ENCODE measurements at places on chromosomes 12 and 14.

GRCh38 chr12:114434341-114434740, 28.4 kb upstream of the TBX5 start:
- no peak for DNase-seq

GRCh38 chr14:59852350-59852749, 18.2 kb downstream of the RTN1 start:
- no peak for DNase-seq

DNA sequence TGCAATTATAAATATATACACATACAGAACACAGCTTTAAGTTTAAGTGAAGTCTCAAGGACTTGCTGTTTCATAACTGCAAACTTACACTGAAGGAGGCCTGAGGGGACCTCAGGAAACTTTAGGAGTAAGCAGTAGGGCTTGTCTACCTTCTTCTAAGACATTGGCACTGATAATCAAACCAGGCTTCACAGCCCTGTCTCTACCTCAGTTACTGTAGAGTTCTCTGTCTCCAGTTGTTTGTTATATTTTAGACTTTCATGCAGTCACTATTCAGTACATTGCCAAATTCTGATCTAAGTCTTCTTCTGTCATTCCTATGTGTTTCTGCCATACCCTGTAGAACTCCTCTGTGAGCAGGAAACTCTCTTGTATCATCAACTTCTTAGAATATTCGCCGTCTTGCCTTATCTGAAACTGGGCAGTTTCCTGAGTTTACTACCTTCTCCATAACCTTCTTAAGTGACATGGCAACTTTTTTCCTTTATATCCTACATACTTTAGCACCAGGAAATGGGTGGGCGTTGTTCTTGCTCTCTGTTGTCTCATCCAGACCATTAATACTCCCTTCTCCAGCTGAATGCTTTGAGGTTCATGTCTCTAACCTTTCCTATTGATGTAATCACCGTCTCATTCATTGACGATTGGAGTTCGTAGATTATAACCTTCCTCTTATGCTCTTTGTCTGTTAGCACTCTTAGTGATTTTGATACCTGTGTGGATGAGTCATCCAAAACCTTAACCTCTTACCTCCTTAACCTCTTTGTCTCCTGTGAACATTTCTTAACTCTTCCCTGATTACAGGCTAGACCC, 11.4 kb downstream of the APAF1 start:
- no peak for DNase-seq

- no peak for DNase-seq
Observed at GRCh38 chr14:81516986-81517797, 16.5 kb downstream of the SEL1L start.

DNA sequence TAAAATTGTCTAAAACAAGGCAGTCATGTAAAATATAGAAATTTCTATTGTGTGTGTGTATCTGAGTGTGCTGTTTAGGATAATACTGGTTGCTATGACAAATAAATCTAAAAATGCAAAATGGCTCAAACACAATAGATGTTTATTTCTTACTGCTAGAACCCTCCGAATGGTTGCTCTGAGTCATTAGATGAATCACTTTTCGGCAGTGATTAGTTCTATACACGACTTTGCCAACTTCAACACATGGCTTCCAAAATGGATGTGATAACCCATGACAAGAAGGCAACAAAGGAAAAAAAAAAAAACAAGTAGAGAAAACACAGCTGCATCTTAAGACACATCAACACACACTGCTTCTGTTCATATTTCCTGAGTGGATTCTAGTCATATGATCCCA, 729.2 kb downstream of the AACS start:
- DNase-seq, result no peak

DNA sequence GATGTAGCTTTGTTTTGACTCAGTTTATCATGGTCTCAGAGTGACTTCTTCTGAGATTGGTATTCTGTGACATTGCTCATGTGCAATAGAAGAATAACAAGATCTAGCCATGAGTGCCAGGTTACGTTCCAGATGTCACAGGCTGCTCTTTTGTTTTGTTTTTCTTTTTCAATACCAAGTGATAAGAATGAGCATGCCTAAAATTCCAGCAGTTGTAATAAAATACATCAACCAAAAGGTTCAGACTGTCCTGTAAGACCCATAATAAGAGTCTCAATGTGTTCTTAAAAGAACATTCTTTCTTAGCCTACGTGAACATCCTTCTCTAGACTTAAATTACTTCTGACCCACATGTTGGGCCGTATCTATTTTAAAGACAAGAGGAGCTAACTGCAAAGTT, 669.2 kb downstream of the DIO2 start:
- no peak for DNase-seq

- DNase-seq, result no peak
Observed at GRCh38 chr14:65200454-65200853, 98.1 kb upstream of the MAX start.

GRCh38 chr12:29306266-29306665, 74.7 kb downstream of the ERGIC2 start:
- DNase-seq, result no peak

GRCh38 chr14:50407111-50407812, 10.6 kb upstream of the CDKL1 start:
- no peak for DNase-seq

GRCh38 chr12:120439646-120440247, 1.8 kb downstream of the COX6A1 start:
- peak; percentile 54 for DNase-seq

- DNase-seq, result no peak
Observed at GRCh38 chr12:124688356-124688992, 121.1 kb upstream of the NCOR2 start.

GRCh38 chr14:35878272-35879150, 52.4 kb downstream of the BRMS1L start:
- DNase-seq, result no peak

- DNase-seq, result no peak
Observed at GRCh38 chr12:123134826-123135225, 16.1 kb downstream of the PITPNM2 start.

DNA sequence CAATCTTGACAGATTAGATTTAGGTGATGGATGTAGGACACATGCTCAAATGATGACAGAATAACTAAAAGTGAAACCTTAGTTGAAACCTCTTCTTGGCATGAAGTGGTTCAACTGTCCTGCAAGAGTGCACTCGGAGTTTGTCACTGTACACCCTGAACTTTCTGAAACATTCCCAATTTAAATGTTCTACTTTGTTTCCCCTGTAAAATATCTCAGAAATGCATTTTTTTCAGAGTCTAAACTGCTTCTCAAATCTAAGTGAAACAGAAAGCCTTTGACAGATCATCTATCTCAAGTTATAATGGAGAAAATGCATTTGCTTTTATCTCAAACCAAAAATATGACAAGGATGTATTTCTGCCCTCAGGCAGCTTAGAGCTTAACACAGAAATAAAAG, 66.0 kb downstream of the BHLHE41 start:
- no peak for DNase-seq

- no peak for DNase-seq
Observed at GRCh38 chr14:47365233-47365632, 310.2 kb downstream of the MDGA2 start.

- DNase-seq, result no peak
Observed at GRCh38 chr12:46944771-46945170, 119.0 kb upstream of the SLC38A4 start.

- no peak for DNase-seq
Observed at GRCh38 chr12:128662101-128662500, 161.7 kb downstream of the SLC15A4 start.

DNA sequence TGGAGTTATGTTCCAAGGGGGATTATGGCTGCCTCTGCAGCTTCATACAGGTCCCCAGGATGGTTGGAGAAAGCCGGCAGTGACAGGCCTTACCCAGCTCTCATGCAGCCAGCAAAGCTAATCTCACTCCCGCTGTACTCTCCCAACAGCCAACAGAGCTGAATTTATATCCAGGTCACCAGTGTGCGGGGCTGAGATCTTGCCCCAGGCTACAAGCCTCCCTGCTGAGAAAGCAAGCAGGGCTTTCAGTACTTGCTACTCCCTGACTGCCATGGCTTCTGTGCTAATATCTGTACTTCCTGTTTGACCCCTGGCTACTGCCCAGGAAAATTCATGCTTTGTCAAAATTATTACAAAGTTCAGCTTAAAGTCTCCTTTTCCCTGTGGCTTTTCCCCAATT, 92.9 kb downstream of the ATP23 start:
- no peak for DNase-seq

- DNase-seq, result no peak
Observed at GRCh38 chr12:19856389-19856788, 417.1 kb downstream of the AEBP2 start.

- no peak for DNase-seq
Observed at GRCh38 chr14:39946807-39947206, 514.6 kb upstream of the FBXO33 start.

DNA sequence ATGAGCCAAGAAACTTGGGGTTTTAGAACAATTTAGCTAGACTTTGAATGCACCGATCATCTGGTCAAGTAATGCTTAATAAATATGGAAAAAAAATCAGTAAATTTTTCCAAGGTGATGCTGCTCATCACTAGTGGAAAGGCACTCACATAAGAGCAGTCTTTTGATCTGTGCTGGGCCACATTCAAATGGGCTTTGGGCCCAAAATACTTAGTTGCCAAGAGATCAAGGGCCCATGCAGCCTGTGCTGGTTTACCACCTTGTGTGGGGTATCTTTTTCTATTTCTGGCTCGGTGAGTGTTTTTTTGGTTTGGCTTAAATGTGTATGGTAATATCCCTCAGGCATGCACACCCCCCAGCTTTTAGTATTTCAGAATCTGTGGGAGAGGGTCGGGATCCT, 943.2 kb downstream of the TMTC2 start:
- no peak for DNase-seq

DNA sequence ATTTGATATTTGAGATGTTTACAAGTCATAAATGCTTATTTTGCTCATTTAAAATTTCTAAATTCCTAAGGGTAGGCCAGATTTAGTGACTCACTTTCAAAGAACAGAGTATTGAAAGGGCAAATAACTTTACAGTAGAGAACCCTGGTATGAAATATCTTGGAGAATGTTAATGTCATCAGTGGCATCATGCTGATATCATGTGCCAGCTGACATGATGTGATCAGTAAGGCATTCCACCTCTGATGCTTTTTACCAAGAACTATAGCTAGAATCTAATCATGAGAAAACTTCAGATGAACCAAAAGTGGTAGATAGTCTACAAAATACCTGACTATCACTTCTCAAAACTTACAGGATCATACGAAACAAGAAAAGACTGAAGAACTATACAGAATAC, 2.9 kb upstream of the FLRT2 start:
- DNase-seq, result no peak

DNA sequence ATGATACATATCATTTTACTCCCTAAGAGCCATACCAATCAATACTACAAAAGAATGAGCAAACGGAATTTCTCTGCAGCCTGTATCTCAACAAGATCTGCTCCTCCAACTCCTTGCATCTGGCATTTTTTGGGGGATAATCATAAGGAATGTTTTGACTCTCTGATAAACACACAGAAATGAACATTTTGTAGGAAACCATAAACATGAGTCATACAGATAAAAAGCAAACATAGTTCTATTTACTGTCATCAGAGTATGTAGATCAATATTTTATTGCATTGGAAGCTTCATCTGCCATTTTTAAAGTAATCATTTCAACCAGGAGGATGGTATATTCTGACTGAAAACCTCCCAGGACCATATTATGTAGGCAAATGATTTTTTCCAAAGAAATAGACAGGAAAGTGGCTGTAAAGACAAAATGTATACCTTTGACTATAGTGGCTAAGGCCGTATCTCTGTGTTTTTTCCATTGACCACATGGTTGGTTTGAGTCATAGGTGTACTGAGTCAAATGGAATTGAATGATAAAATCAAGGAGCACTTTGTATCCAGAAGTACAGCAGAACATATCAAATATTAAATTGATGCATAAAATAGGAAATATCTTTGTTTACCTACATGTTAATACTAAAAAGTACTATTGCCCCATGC, 32.4 kb upstream of the CD69 start:
- DNase-seq, result no peak

- no peak for DNase-seq
Observed at GRCh38 chr12:49720214-49720613, 13.0 kb upstream of the FMNL3 start.

DNA sequence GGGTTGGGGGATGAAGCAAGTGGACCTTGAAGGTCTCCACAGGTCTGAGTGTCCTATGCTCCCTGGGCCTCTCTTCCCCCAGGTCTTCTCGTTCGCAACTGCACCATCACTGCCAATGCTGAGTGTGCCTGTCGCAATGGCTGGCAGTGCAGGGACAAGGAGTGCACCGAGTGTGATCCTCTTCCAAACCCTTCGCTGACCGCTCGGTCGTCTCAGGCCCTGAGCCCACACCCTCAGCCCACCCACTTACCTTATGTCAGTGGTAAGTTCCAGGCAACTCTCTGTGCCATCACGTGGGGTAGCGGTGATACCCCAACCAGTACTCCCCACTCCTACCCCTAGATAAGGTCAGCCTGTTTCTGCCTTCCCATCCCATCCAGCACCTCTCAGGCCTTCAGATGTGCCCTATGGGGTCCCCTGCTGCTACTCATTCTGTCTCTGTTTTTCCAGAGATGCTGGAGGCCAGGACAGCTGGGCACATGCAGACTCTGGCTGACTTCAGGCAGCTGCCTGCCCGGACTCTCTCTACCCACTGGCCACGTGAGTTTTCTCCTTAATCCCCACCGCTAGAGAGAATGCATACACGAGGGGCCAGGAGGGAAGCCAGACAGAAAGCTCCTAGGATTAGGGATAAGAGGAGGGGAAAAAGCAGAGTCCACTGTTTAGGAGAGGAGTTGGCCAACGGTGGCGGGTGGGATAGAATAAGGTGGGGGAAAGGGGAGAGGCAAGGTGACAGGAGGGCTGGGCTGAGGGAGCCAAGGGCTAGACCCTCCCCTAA, 1.6 kb upstream of the TAPBPL start:
- no peak for DNase-seq

- DNase-seq, result no peak
Observed at GRCh38 chr12:27467641-27468040, 21.1 kb downstream of the SMCO2 start.

GRCh38 chr12:12997156-12997555, 2.9 kb downstream of the HEBP1 start:
- no peak for DNase-seq

GRCh38 chr12:47894068-47894467, 10.7 kb downstream of the VDR start:
- no peak for DNase-seq

DNA sequence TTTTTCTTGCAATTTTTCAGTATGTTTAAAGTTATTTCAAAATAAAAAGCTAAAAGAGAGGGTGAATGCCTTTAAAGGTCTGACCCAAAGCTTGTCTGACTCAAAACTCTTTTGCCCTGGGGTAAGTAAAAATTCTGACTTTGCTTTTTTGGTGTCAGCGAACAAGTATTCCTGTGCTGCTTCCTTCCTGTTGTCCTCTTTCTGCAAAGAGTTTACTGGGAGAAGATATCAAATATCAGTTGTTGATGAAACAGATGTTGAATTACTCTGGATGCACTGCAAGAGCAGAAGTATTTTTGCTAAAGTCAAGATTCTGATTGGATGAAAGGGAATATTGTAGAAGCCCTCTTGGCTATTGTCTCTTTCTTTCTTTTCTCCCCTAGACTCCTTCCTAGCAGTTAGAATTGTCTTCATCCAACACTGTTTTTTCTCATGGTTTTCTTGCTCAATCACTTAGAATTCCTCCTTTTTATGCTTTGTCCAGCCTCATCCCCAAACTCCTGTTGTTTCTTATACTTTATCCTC, 62.0 kb downstream of the DACT1 start:
- DNase-seq, result no peak

Measured in stimulated activated CD8-positive, alpha-beta memory T cell treated with anti-CD3 and anti-CD28 coated beads, Interleukin-4, amount 100 ng/mL, for 4 hours (primary cell).